ENCODE measurements at places on chromosomes 13 and 19.
A peak's percentile ranks its signal among the peaks of the same experiment; 100 is the strongest.

DNA sequence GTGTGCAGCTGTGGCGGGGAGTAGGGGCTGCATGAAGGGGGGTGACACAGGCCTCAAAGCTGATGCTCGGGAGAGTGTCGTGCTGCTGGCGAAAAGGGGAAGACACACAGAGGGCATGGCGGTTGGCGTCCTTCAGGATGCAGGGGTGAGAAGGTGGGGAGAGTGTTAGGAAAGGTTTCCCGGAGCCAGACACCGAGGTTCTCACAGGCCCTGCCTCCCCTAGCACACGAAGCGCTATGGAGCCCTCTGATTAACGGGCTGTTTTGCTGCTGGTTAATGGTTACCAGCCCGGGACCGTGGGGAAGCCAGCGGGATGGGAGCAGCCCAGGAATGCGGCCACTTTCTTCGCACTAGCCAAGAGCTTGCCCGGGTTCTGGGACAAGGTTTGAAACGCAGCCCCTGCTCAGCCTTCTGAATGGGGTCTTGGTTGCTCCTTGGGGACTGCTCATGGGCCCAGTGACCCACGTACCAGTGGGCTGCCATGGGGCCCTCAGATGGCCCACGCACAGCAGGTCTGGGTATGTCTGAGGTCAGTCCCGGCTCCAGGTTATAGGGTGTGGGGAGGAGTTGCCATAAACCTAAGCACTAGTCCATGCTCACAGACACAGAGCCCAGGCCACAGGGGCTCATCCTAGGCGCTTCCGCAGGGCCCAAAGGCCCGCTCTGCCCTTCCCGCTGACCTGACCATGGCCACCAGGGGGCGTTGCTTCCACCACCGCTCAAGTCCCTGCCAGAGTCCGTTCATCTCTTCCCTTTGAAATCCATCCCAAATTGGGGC is 31.3 kb upstream of the ISYNA1 start:
- DNase-seq = peak; percentile 52

GRCh38 chr13:45410001-45410400 is 8.2 kb downstream of the SLC25A30 start:
- no peak for DNase-seq

- no peak for DNase-seq
These were observed 242.1 kb downstream of the FGF9 start for GRCh38 chr13:21913010-21913409.

- no peak for DNase-seq
These were observed 328.7 kb downstream of the SPRY2 start for GRCh38 chr13:80012251-80012650.

DNA sequence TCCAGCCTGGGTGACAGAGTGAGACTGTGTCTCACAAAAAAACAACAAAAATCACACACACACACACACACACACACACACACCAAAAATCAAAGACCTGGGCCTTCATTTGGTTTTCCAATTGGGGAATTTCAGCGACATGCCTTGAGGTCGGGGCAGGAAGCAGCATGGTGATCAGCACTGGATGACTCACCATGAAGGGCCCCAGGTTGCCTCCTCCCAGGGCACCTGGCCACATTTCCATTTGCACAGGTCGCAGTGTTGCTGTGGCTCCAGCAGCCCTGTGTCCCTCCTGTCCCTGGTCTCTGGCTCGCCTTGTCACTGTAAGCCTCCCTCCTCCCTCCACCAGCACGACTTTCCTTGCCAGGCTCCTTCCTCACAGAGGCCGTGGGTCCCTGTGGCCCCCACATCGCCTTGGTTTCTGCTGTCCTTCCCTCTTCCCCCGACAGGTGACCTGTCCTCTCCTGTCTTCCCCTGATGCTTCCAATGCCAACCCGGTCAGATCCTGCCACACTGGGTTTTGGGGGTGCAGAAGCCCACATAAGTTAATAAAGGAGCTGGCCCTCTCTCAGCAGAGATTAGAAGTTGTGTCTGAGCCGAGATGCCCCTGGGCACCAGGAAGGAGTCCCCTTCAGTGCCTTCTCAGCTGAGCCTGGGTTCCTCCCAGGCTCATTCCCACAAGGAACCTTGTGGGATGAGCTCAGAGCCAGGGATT is 66.7 kb downstream of the GPR12 start:
- DNase-seq = no peak

- DNase-seq = no peak
These were observed 347.5 kb downstream of the GPC5 start for GRCh38 chr13:91745967-91746366.

- DNase-seq = peak; percentile 100
These were observed at the start of gene SMARCA4 for GRCh38 chr19:10960314-10961072. TSS of gene SMARCA4 (plus strand) at chr19:10961030. CDS start at chr19:10984152, 23,122 bp downstream.

DNA sequence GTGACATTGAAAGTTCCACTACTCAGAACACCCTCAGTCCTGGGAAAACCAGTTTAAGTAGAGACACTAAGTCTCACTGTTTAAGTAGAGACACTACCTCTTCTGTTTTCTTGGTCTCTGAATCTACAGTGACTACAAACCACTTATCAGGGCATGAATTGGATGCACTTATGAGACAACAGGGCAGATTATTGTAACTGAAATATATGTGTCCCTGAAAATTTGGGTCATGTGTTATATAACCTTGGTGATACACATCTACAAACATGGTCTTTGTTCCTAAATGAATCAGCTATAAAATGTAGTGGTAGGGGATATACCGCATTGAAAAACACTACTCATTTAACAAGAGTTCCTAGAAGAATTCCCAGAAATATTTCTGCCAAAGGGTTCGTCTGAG is 55.7 kb downstream of the SERP2 start:
- no peak for DNase-seq

GRCh38 chr19:51387924-51388389 is at the start of gene LIM2:
TSS of gene LIM2 (minus strand) at chr19:51387974. CDS start at chr19:51387443, 531 bp downstream.
- no peak for DNase-seq

DNA sequence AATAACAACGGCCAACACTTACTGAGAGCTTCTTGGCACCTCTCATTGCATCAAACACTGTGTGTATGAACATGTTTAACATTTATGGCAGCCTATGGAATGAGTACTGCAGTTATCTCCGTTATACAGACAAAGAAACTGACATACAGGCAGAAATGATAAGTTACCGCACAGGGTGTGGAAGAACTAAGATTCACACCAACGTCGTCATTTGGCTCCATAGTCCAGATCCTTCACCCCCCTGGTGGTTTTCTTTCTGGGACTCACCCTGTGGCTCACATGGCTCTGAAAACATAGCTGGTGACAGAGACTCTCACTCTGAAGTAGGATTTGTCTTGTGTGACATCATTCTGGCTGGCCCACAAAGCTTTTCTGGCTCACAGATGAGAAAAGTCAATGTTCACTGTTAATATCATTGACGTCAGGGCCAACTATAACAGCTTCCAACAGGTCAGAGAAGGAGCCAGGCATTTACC is 230.1 kb downstream of the DLEU7 start:
- DNase-seq = no peak

DNA sequence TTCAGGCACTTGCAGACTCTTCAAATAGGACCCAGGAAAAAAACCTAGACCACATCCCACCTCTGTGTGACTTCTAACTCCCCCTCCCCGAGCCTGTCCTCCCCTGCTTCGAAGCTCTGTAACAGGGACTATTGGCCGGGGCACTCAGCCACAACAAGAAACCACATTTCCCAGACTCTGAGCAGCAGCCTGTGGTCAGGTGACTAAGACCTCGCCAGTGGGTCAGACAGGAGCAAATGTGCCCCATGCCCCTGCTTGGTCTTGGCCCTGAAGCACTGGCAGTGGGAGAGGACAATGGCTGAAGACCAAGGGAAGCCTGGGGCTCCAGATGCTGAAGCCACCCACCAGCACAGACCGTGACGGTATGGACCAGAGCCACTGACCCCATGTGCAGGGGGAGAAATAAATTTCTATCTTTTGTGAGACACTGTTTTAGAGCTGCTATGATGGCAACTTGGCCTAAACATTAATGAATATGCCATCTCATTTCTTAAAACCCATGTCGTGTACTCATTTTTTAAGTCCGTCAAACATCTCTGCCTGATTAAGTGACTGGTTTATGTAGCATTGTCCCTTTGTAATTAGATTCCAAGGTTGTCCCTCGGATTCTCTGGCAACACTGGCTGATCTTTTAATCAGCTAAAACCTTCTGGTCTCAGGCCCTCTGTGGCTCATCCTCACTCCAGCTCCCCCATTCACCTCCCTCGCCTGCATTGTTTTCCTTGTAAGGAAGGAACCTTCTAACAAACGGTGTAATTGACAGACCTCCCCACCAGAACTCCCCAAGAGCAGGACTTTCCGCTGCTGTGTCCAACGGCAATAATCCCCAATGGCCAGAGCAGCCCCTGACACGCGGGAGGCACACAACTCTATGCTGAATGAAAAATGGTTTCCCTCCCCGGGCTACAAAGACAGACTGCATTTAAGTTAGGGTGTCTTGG is 98.4 kb downstream of the STK24 start:
- no peak for DNase-seq

GRCh38 chr13:51542346-51543242 is 41.7 kb upstream of the WDFY2 start:
- no peak for DNase-seq

GRCh38 chr19:21147540-21147939 is 5.7 kb downstream of the ZNF431 start:
- DNase-seq = no peak

DNA sequence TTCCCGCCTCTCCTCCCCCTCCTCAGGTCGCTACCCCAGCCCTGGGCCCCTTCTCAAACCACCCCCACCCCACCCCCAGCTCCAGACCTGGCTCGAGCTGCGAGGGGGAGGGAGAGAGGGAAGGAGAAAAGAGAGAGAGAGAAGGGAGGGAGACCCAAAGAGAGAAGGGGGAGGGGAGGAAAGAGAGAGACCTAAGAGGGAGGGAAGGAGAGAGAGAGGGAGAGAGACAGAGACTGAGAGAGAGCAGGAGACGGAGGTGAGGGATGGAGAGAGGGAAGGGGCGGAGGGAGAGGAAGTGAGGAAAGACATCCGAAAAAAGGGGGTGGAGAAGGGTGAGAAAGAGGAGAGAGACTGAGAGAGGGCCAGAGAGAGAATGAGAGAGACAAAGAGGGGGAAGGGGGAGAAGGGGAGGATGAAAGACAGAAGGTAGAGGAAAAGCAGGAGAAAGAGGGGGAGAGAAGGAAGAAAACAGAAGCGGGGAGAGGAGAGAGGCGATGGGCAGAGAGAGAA is 2.0 kb upstream of the SPACA6 start:
- no peak for DNase-seq

- DNase-seq = no peak
These were observed 232.6 kb upstream of the HTR2A start for GRCh38 chr13:47129461-47129860.

DNA sequence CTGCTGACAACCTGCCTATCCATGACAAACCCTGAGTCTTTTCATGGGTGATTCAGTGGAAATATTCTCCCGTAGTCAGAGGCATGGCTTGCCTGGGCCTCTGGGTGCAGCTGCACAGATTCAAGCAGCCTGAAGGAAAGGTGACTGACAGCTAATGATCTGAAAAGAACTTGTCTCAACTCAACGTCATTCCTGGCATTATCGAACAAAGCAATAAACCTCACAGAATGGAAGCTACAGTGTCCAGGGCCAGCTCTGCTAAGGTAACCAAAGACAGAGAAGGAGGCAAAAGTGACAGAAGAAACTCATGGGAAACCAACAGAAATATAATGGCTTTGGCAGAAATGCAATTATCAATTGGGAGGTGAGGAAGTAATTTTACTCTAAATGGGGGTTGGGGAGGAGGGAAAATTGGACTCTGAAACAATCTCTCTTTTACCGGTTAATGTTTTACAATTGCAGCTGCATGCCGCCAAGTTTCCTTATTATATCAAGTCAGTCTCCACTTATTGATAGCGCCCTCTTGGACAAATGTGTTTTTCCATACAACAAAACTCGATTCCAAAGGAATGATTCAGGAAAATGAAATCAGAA is 12.9 kb downstream of the STARD13 start:
- no peak for DNase-seq

DNA sequence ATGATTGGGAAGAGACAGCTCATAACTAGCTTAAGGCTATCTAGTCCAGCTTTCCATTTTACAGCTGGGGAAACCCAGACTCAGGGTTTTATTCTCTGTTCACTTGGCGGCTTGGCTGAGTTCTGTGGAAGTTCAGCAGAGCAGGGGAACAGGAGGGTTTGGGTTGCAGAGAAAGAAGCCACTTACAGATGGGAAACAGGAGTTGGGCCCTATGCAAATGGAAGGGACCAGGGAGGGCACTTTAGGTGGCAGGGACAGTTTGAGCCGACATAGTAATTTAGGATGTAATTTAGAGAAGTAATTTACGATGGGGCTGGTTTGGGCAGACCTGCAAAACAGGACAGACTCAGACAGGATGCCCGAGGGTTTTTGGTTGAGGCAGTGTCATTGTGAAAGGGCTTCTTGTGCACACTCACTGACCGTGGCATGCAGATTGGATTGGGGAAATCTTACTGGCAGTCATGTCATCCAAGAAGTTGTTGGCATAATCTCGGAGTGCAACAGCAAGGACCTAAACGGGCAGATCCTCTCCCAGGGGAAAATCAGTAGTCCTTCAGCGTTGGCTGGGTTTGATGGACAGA is 47.3 kb upstream of the GPR183 start:
- DNase-seq = no peak

DNA sequence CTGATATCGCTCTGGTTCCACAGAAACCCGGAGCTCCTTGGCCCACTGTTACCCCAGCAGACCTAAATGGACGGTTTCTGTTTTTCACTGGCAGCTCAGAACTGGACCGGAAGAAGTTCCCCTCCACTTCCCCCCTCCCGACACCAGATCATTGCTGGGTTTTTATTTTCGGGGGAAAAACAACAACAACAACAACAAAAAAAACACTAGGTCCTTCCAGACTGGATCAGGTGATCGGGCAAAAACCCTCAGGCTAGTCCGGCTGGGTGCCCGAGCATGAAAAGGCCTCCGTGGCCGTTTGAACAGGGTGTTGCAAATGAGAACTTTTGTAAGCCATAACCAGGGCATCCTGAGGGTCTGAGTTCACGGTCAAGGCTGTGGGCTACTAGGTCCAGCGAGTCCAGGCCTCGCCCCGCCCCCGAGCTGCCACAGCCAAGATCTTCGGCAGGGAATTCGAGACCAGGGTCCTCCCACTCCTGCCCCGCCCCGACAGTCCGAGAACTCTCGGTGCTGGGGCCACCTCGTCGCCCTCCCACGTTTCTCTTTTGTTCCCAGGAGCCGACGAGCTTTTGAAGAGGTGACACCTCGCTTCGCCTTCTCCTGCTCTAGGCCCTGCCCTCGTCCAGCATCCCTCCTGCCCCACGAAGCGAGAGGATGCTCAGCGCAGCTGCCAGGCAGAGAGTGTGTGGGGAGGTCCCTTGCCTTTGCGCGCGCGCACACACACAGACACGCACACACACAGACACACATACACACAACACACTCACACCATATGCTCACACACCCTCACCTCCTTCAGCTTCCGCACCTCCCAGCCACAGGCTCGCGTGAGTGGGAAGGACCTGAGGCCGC is 8.8 kb downstream of the ZIC2 start:
- DNase-seq = no peak

DNA sequence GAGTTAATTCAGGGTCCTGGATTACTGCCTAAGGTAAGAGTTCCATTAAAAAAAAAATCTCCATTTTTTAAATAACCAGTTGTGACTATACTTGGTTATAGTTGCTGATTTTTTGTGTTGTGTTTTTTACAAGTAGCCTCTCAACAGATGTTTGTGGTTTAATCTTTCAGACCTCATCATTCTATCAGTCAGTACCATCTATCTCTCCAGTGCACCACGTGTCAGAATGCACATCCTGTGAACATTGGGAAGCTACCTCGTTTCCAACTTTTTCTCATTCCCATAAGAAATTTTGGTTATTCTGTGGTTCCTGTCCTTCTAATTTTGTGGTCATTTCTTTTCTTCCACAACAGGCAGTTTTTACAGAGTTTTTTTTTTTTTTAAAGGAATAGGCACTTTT is 39.2 kb downstream of the WDFY2 start:
- DNase-seq = no peak

- no peak for DNase-seq
These were observed 545.2 kb downstream of the GPC6 start for GRCh38 chr13:93771782-93772181.

- no peak for DNase-seq
These were observed 18.1 kb upstream of the ARL11 start for GRCh38 chr13:49610176-49610575.
